GM13977 (cell line): ENCODE measurements at places on chromosomes 6 and 20.

GRCh38 chr6:158322724-158323560 is 10.7 kb downstream of the TULP4 start:
- DNase-seq, result peak; percentile 49

DNA sequence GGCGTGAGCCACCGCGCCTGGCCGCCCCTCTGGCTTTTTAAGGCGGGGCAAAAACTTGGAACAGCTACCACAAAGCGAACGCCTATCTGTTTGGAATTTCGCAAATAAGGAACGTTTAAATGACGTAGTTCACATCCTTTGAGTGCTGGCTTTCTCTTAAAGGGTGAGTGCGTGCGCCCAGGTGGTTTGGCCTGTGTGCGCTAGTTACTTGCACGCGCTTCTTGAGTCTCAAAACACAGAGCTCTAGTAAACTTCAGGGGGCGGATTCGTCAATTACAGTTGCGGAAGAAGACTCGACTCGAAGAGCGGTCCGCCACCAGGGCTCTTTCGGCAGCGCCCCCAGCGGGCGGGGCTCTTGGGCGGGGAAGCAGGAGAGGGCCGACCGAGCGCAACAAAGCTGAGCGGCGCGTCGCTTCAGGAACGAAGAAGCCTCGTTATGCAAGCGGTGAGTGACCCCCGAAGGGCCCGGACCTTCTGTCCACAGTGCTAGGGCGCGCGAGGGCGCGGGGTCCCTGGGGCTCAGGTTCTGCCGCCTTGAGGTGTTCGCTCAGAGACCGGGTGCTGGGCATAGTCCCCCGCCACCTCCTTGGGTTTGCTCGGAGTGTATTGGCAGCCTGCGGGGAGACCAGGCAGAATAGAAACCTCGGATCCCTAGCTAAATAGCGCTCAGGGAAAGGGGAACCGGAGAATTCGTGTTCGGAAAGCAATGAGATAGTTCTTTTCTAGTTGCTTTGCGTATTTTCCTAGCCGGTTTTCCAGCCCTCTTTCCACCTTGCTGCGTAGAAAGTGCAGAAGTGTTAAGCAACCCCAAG is at the start of gene SYCP2L:
Gene SYCP2L, plus strand, starts transcription at position 362 of the 812 bp plus-strand sequence. Its CDS starts 75 bp downstream, at position 437.
- DNase-seq, result peak; percentile 45

- DNase-seq, result no peak
Observed at GRCh38 chr6:4262526-4262925, 127.2 kb upstream of the ECI2 start.

- DNase-seq, result no peak
Observed at GRCh38 chr20:59678288-59678687, 73.9 kb downstream of the PHACTR3 start.
